ENCODE measurements at places on chromosomes 1 and 21.

GRCh38 chr1:165259706-165260428, 96.6 kb downstream of the LMX1A start:
- DNase-seq = no peak

DNA sequence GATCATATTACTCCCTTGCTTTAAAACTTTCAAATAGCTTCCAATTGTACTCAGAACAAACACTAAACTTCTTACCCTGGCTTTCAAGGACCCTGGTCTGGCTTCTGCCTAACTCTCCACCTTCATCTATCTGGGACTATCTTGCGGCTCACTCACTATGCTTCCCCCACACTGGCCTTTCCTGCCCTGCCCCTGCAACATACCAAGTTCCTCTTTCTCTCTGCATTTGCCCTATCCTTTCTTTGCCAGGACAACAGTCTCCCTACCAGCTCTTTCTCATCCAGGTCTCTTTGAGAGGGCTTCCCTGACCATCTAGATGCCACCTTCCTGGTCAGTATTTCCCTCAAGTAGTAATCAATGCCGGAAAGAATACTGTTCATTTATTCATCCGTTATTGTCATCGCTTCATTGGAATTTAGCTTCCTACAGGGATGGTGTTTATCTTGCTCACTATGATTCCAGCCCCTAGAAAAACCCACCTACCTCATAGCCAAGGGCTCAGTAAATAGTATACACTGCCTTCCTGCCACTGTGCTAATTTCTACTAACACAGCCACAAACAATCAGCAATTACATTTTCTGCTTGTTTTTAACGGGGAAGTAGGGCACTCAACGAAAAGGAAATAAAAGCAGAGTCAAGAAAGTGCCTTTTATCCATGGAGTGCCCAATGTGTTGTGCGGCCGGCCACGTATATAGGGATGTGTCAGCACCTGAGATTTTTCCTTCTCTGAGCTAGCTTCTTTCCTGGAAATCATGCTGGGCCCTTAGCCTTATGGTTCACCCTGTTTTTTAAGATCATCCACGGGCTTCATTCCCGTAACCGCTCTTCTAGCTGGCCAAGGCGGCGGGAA, 521 bp upstream of the CDC7 start:
- no peak for DNase-seq

DNA sequence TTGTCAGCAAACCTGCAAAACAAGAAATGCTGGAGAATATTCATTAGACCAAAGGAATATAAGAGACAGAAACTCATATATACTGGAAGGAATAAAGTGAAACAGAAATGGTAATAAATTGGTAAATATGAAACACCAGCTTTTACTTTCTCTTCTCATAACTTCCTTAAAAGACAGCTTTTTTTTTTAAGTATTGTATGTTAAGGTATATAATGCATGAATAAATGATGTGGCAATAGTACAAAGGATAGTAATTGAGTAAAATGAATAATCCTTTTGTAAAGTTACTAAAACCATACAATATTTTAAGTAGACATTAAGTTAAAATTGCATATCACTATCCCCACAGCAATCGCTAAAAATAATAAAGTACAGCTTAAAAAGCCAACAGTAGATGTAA, 64.8 kb downstream of the TRIM33 start:
- DNase-seq = no peak

DNA sequence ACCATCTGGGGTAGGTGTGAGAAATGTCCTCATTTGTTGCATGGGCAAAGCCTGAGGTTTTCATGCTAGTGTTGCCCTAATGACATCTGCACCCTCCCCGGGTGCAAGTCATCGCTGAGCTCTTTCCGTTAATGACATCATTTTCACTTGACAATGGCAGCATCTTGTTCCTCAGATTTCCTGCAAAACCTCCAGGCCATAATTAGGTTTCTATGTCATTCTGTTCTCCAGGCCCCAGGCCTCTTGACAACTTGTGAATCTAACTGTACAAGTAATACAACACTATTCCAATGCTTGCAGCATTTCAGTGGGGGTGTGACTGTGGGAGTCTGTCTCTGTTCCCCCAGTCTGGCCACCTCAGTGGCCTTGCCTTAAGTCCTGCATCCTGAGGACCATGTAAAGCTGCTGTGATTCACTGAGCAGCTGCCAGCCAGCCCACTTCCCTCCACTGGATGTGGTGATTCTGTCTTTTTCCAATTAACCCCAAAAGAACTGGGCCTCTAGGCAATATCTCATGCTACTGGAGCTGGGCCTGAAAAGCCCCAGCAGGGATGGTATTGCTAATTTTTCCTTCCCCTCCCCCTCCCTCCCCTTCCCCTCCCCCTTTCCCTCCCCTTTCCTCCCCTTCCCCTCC, 22.8 kb downstream of the RAB7B start:
- no peak for DNase-seq

Measured in HS-5 (cell line).